ENCODE measurements at places on chromosomes 2 and 18.
A peak's percentile ranks its signal among the peaks of the same experiment; 100 is the strongest.

DNA sequence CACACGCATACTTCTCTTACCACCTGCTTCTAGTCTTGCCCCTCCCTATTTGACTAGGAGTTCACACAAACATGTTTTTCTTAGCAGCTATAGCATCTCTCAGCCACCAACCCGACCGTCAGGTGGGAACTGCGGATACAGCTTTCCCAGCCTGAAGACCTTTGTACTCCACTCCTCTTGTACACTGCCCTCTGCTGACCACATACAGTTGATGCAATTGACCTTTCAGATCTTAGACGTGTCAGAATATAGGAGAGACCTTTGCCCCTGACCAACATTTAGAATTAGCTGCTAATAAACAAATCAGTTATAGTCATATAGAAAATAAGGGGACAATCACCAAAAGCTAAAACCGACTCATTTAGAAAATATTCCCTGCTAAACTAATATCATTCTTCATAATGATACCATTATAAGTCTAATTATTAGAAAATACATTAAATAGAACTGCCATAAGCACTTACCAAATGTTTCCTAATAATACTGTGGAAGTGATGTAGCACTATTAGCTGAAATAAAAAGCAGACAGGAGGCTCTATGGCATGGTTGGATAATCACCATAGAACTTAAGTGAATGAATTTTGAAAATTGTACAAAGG is 208.4 kb downstream of the RAD51AP2 start:
- DNase-seq = no peak

DNA sequence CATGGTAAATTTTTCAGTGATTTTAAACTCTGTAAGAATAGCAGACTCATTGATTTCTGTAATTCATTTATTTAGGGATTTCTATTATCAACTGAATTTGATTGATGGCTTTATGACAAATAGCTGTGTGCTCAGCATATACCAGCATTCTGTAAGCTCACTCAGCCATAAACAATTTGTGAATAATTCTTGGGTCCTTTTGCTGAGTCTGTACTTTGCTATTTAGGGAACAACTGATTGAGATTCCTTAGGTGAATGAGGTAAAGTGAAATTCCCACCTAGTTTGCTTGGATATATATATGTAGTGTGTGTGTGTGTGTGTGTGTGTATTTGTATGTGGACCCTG is 76.7 kb upstream of the CAVIN2 start:
- DNase-seq = no peak

DNA sequence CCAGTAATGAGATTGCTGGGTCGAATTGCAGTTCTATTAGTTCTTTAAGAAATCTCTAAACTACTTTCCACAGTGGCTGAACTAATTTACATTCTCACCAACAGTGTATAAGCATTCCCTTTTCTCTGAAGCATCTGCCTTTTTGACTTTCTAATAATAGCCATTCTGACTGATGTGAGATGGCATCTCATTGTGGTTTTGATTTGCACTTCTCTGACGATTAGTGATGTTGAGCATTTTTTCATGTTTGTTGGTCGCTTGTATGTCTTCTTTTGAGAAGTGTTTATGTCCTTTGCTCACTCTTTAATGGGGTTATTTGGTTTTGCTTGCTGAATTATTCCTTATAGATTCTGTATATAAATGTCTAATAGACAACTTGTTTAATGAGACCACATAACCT is 69.6 kb upstream of the UGP2 start:
- no peak for DNase-seq

DNA sequence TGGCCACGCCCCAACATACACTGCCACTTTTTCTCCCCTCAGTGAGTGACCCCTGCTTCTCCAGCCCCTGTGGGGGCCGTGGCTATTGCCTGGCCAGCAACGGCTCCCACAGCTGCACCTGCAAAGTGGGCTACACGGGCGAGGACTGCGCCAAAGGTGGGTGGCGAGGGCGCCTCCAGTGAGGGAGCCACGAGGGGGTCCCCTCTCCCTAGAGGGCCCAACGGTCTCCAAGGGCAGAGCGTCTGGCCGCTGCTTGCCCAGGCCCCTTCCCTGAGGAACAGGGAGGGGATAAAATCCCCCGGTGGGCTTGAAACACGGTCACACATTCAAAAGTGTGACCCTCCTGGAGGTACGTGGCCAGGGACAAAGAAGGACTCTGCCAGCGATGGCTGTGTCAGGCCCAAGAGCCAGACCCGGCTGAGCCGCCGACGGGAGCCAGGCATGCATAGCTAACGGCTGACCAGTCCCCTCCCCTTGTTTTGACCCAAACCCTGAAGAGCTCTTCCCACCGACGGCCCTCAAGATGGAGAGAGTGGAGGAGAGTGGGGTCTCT is 37.2 kb downstream of the MTERF4 start:
- DNase-seq = no peak

DNA sequence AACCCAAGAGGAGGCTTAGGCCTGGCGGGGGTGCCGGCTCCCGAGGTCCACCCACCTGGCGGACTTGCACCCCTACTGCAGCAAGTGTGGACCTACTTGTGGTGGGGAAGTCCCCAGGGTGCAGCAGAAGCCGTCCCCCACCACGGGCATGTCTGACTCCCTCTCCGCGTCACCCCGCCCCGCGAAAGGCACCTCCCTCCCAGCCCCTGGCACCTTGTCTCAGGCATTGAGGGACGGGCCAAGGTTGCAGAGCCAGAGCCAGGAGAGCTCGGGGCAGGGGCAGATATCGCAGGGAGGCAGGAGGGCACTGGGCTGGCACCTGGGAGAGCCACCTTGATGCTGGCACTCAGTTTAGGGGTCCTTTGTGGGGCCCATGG is 19.0 kb downstream of the CROCC2 start:
- DNase-seq = no peak

GRCh38 chr2:112690853-112691401 is 29.9 kb upstream of the NT5DC4 start:
- DNase-seq = peak; percentile 27

DNA sequence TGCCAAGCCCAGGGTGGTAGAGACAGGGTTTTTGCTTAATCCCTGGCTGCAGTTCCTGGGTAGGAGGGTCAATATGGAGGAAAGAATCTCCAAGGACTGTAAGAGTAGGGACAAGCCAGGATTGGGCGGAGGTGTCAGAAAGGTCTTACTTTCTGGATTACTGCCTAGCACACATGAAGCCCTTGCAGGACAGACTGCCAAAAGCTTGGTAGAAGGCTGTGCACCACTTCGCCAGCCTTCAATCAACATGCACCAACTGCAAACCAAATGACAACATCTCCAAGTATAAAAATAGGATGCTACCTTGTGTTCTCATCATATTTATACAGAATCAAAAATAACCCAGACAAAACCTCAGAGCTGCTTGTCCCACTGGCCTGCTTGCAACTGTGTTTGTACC is 3.7 kb downstream of the ZNF142 start:
- DNase-seq = no peak

DNA sequence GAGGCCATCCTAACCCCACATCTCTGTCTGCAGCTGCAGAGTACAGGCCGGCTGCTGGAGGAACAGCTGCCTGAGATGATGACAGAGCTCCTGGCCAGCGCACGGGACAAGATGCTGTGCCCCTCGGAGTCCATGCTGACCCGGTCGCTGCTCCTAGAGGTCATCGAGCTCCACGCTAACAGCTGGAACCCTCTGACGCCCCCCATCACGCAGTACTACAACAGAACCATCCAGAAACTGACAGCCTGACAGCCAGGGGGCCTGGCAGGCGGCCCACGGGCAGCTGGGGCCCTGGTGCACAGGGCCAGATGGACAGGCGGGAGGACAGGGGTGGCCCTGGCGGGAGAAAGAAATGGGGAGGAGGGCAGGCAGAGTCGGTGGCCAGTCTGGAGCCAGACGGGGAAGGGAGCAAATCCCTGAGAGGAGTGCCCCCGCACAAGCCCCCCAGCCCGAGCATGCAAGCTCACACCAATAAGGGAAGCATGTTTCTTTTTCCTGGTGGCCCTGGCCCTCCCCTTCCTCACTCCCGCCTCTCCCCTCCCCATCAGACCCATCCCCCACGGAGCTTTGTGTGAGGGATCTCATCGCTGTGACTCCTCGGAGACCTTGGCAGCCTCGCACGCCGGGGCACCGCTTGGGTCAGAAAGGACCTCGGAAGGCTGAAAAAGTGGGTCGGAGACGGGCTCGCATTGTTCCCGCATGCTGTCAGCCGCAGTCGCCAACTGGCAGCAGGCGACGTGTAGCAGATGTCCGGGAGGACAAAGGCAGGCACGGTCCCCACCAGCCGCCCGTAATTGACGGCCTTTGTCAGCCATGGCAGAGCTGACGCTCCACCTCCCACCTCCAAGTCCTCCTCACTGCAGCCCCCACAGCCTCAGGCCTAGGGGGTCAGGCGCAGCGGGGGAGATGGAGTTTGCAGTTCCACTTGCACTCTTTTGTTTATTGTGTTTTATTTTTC is 91.2 kb downstream of the SMAD7 start:
- DNase-seq = no peak

GRCh38 chr2:47631792-47632398 is 151.1 kb upstream of the MSH6 start:
- DNase-seq = no peak

DNA sequence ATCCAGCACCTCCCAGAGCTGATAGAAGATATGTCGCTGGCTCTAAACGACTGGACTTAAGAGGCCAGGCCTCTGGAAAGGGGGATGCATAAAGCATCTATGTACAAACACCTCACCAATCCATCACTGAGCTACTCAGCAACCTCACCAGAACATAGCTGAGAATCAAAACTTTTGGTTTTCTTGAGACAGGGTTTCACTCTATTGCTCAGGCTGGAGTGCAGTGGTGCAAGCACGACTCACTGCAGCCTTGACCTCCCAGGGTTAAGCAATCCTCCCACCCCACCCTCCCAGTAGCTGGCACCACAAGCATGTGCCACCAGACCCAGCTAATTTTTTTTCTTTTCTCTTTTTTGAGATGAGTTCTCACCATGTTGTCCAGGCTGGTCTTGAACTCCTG is 62.9 kb upstream of the MSH6 start:
- no peak for DNase-seq

DNA sequence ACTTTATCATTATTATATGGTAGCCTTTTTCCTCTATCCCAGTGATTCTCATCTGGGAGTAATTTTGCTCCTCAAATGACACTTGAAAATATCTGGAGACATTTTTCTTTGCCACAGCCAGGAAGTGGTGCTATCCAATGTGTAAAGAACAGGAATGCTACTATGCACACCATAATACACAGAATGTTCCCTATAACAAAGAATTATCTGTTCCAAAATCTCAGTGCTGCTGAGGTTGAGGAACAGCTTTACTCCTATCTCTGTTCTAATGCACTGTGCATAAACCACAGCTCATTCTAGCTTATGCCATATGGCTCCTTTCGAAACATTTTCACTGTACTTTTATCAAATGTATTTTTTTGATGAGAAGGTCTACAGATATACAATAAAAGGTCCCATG is 1231.2 kb upstream of the CELF4 start:
- no peak for DNase-seq

GRCh38 chr2:69624611-69625010 is 18.9 kb downstream of the AAK1 start:
- DNase-seq = no peak

DNA sequence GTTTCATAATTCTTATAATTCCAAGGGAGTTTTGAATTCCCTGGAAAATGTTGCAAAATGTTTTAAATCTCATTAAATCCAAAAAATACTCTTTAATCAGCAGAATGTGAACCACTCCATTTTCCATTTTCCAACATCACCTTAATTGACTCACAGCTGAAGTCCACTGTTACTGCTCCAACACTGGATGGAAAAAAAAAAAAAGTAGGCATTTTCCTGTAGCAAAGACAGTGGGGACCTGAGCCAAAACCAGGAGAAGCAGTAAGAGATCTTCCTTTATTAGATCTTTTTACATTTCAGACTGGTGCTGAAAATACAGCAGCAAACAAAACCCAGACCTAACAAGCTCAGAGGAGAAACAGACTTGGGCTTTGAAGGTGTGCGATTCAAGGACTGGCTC is 62.4 kb upstream of the SPATS2L start:
- DNase-seq = no peak

DNA sequence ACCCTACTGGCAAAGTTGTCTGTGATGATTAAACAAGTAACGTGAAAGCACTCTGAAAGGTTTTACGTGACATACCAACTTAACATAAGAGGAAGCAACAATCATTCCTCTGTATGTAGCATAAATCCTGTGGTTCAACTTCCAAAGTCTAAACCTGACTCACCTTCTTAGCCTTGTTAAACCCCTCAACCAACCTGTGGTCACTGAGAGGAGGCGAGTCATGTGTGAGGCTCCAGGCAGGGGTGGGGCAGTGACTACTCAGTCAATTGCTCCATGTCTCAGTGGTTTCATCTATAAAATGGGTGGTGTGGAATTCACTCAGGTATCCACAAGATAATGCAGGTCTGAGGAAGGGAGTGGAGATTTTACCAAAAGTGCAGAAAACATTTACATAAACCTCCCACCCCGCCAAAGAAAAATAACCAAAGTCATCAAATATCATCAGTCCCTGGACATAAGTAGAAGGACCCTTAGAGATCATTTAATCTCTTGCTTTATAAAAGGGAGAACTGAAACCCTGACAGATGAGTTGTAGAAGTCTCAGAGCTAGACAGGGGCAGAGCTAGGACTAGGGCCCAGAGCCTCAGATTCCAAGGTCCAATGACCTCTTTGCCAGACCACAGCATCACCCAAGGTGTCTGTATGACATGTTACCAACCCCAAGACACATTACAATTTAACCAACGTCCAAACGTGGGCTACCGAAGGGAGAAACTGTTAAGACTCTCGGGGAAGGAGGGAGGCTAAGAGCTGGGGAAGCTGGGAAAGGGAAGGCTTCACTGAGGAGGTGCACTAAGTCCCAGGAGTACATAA is 3.7 kb upstream of the PCBP1 start:
- DNase-seq = no peak

- DNase-seq = no peak
Measured at GRCh38 chr2:15693926-15694588, 102.4 kb downstream of the DDX1 start.

- no peak for DNase-seq
Measured at GRCh38 chr18:10050956-10051355, 137.1 kb downstream of the VAPA start.

- DNase-seq = no peak
Measured at GRCh38 chr2:69255760-69256159, 131.3 kb downstream of the GFPT1 start.

GRCh38 chr2:25161055-25161781 is 7.2 kb downstream of the POMC start:
- DNase-seq = peak; percentile 18

GRCh38 chr2:235954888-235955480 is 213.2 kb downstream of the GBX2 start:
- DNase-seq = no peak

DNA sequence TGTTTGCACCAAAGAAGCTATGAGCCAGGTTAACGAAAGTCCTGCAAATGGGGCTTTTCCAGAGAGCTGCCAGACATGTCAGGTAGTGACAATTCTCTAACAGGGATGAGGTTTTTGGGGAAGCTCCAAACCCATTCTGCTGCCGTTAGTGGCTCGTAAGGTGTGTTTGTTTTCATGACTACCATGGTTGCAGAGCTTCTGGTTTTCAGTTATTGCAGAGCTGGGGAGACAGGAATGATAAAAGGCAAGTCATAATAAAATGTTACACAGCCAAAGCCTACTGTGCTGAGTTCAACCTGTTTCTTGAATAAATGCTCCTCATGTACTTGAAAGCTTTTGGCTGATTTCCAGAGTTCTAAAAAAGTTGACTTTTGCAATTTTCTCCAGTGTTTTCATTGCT is 209.2 kb upstream of the STK17B start:
- DNase-seq = no peak

Data from esophagus squamous epithelium (tissue), 5 donors.